ENCODE measurements at places on chromosomes 4 and X.

DNA sequence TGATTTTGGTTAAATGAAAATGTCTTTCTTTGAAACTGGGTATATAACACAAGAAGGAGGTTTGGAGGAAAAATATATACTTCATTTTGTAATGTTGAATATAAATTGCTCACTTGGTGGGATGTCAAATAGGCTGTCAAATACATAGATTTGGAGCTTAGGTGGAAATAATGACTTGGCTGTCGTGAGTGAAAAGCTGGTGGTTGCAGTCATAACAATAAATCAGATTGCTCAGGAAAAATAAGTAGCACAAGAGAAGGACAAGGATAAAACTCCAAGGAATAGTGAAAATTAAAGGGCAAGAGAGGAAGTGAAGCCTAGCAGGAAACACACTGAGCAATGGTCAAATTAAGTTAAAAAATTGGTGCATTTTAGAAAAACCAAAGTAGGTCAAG, 253.0 kb upstream of the ANKRD50 start:
- no peak for DNase-seq

DNA sequence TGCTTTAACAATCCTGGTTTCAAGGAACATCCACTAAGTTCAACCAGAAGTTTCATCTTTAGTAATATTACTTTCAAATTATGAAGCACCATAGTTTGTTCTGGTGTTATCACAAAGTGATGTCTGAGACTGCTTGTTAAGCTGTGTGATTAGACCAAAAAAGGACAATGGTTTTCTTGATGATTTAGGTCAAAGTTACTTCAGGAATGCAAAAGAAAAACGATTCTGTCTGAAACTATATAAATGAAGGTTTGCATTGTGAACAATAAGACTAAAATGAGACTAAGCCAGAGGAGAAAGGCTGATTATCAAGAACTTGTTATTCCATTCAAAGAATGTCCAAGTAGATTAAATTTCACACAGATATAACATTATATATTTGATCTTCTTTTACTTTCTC, 122.4 kb upstream of the ETNPPL start:
- DNase-seq: peak; percentile 89

DNA sequence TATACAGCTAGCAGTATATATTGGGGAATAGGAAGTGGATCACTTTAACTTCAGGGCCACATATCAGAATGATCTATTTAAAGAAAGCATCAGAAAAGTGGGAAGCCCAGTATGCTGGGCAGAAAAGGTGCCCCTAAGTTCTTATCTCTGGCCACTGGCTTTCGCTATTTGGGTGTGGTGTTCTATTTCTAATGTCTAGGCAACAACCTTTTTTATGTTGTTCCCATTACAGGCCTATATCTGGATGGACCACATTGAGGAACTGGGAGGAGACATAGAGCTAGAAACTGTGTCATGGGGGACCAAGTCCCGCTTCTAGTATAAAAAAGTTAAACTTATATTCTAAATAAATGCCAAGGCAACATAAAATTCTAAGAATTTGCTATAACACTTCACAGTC, 935.6 kb downstream of the PDHA2 start:
- no peak for DNase-seq

- no peak for DNase-seq
Measured at GRCh38 chr4:117512414-117512813, 427.0 kb upstream of the TRAM1L1 start.

- DNase-seq: peak; percentile 79
Measured at GRCh38 chr4:48375651-48376304, 34.4 kb downstream of the SLAIN2 start.

- no peak for DNase-seq
Measured at GRCh38 chr4:666822-667544, 7.1 kb downstream of the ATP5ME start.

DNA sequence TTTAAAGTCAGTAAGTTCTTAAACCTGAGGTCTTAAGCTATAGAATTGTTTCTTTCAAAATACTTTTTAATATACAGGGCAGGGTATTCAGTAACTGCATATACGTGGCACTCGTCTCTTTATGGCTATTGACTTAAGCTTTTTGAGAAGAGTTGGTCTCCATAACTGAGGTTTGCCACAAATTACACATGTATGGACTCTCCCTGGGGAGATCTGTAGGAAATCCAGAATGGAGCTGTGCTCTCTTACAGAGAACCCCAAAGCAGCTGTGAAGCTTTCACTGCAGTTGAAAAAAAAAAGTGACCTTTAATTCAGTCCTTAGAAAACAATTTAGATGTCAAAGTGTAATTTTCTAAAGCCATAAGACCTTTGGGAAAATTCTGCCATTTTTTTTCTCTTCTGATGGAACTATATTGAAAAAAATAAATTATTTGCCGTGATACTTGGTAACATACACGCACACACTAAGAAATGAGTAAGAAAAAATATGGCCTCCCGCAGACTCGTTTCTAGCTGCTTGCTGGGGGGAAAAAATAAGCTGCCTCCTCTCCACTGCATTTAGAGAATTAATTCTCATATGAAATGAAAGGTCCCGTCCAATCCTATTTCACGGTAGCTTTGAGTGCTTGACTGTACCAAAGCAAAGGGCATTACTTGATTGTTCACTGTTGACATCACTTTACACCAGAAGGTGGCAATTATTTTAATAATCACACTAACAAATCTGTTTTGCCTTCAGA, 159.4 kb upstream of the TENM3 start:
- DNase-seq: no peak
